ENCODE measurements at places on chromosomes 1 and 21.

- no peak for DNase-seq
Measured at GRCh38 chr1:180152588-180152987, 2.1 kb upstream of the QSOX1 start.

GRCh38 chr1:111223126-111223685, 4.3 kb upstream of the CHI3L2 start:
- DNase-seq, result no peak

- no peak for DNase-seq
Measured at GRCh38 chr1:60428127-60428526, 354.6 kb upstream of the C1orf87 start.

DNA sequence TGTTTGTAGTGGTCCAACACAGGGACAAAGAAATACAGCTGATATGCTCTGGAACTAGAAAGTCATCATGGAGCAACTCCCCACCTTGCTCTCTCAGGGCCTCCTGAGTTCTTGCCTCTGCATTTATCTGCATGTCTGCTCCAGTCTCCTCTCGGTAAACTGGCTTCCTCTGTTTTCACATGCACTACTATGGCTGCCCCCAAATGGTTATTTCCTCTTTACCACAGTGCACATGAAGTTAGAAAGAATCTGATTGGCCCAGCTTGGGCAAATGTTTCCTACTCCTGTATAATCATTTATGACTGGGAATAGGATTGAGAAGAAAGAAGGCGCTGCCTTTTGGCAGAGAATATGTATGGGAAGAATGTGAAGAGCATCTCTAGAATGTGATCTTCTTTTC, 16.5 kb upstream of the PSMB2 start:
- no peak for DNase-seq

GRCh38 chr1:219120624-219121544, 52.8 kb upstream of the LYPLAL1 start:
- DNase-seq, result peak; percentile 20

- DNase-seq, result no peak
Measured at GRCh38 chr1:16178596-16179497, 23.0 kb upstream of the EPHA2 start.

DNA sequence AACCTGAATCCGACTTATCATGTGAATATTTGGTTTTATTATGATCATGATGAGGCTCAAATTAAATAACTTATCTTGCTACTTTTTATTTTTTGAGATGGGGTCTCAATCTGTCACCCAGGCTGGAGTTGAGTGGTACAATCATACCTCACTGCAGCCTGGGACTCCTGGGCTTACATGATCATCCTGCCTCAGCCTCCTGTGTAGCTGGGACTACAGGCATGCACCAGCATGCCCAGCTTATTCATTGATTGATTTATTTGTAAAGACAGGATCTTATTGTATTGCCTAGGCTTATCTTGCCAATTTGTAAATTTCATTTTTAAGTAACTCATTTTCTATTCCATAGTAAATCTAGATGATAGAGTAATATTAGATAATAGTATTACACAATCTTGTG, 84.3 kb downstream of the COL11A1 start:
- DNase-seq, result no peak

GRCh38 chr1:197620714-197621163, 154.5 kb downstream of the DENND1B start:
- no peak for DNase-seq

- no peak for DNase-seq
Measured at GRCh38 chr1:22949822-22950331, 22.8 kb downstream of the LACTBL1 start.

DNA sequence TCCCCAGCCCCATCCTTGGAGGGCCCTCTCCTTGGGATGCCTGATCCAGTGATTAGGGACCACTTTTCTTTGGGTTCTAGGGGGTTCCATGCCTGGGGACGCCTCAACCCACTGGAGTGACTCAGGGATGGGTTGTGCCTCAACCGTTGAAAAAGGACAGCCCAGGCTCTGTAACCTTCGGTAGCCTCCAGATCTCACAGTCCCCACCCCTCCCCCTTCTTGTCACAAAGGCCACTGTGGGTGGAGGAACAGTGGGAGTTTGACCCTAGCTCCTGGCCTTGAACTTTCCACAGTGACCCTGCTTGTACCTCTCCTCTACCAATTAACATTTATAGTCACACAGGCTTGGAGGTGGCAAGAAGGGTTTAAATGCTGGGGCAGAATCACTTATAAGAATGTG, 2.6 kb upstream of the RORC start:
- no peak for DNase-seq

GRCh38 chr1:112589766-112590165, 29.2 kb downstream of the ST7L start:
- no peak for DNase-seq

DNA sequence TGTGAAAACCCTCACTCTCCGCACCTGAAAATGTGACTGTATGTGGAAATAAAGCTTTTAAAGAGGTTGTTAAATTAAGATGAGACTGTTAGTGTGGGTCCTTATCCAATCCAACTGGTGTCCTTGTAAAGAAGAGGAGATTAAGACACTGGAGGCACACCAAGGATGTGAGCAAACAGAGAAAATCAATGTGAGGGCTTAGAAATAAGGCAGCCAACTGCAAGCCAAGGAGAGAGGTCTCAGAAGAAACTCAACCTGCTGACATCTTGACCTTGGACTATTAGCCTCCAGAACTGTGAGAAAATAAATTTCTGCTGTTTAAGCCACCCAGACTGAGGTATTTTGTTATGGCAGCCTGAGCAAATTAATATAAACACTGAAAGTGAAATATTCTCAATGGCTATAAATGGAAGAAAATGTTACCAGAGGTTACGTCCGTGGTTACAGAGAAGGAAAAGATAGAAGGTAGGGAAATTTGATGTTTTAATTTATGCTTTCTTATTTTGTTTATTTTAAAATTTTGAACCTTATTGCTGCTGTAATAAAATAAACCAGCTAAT, 22.4 kb upstream of the WLS start:
- DNase-seq, result no peak

- DNase-seq, result no peak
Measured at GRCh38 chr21:42030311-42030710, 20.2 kb upstream of the ZBTB21 start.

DNA sequence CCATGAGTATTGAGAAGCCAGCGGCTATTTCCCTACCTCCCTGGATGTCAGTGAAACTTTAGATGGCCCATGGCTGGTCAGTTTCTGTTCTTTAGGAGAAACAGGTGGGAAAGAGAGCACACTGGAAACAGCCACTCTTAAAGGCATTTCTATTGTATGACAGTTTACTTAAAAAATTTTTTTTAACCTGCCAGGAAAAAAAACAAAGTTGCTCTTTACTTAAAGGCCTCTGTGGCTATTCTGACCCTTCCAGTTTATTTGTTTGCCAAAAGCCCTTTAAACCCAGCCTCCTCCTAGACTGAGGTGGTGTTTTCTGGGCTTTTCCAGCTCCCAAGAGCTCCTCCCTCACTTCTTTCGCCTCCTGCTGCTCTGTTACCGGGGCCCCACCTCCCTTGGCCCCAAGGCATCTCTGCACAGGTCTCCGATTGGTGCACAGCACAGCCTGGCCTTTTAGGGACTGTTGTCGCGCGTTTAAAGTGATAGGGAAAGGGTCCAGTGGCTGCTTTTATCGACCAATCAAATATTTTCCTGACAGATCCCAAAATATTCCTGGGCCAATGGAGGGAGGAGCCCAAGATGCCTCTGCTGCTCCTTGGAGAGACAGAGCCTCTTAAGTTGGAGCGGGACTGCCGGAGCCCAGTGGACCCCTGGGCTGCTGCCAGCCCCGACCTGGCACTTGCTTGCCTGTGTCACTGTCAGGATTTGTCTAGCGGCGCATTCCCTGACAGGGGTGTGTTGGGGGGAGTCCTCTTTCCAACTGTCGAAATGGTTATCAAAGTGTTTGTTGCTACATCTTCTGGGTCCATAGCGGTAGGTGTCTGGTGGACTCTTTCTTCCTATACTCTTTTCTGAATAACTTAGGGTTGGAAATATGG, at the start of gene SH3BGR:
TSS of gene SH3BGR (plus strand) at position 639 of the 875 bp plus-strand sequence. CDS start at position 766, 127 bp downstream.
- no peak for DNase-seq

DNA sequence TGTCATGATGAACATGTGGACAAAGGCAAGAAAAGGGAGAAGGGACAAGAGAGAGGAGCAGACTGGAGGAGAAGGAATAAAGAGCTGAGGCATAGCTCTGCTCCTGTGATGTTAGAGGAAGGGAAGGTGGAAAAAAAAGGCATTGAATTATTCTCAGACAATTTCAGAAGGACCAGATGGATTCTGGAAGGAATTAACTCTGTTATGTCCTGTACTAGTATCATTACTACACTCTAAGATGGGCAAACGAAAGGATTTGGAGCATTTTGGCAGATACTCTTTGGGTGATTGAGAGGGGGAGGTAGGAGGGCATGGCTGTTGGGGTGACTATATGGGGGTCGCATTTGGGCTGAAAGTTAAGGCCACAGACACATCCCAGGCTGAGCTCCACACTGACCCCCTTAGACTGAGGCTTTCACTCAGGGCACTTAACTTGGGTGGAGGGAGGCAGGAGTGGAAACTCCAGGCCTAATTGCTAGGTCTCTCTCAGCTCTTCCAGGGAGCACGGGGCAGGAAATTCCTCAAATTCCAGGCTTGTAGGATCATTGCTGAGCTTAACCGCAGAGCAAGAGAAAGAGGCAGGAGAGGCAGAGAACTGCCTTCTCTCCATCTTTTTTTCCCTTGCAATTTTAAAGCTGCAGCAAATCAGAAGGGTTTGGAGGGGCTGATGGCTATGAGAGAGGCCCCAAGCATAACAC, 25.9 kb downstream of the KIRREL1 start:
- no peak for DNase-seq

All from renal cortex interstitium (tissue), 15 donors.